Esophagus squamous epithelium (tissue), 5 donors: ENCODE measurements at places on chromosomes 5 and 9. TPM values are rescaled to one million over a fixed set of nuclear protein-coding genes. Genes with fewer than 3 reads are reported as not detected.

The PHYHD1 gene
- 26.6 TPM for total RNA-seq

The CNTNAP3B gene
- 62.0 TPM for total RNA-seq

The SLC36A3 gene
- total RNA-seq = not detected

The BRINP1 gene
- total RNA-seq = 0.11 TPM

DNA sequence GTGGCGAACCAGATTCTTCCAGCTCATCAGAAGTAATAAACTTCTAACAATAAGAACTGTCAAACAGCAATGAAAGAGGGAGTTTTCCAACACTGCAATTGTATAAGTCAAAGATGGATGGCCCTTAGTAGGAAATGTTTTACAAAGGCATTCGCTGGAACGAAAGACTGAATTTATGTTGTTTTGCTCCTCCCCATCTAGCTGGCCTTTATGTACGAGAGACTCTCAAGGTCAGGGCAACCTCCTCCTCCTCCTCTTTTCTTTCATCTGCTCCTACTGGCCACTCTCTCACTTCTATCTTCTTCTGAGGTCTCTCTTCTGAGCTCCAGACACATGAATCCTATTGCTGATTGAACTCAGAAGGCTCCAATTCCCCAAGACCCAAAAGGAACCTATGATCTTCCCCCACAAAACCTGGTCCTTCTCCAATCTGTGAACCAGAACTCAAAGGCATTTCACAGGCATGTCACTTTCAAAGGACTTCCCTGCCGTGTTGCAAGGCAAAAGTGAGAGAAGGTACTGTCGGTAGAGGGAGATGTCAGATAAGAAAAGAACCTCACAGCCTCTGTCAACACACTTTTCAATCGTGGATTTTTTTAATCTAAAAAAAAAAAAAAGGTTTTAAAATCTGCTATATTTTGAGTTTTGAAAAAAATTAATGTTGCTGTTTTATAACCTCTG lies 28.5 kb upstream of the PUM3 start:
- DNase-seq = no peak
